ENCODE measurements at places on chromosomes 6 and 20. TPM values are rescaled to one million over a fixed set of nuclear protein-coding genes. Genes with fewer than 3 reads are reported as not detected.

- peak; percentile 64 for DNase-seq
Measured at GRCh38 chr6:13288969-13289391, 39.4 kb downstream of the TBC1D7 start.

CRYBG1 gene
- total RNA-seq, result 0.05 TPM

PET117 gene
- total RNA-seq, result 50.6 TPM

GRCh38 chr6:89198235-89198634, 18.9 kb downstream of the GABRR1 start:
- DNase-seq, result no peak

GRCh38 chr6:36765594-36766398, 68.2 kb downstream of the RAB44 start:
- DNase-seq, result peak; percentile 89

CPNE5 gene
- total RNA-seq, result not detected

DNA sequence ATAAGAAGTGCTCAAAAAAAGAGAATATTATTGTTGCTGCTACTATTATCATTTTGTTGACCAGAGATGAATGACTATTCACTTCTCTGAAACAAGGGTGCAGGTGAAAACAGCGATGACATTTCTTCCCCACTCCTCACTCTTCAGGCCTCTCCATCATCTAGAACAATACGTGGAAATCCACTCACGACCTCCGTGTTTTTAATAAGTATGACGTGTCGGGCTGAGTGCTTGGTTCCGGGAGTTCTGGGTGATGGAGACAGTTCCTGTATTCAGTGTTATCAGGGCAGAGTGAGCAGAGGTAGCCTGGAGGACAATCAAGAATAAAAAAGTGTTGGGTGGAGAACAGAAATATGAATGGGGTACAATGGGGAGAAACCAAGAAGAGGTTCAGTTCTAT, 130.0 kb upstream of the ZNF217 start:
- no peak for DNase-seq

GRCh38 chr6:122511193-122511924, 39.8 kb upstream of the SERINC1 start:
- DNase-seq, result no peak

SYNDIG1 gene
- not detected for total RNA-seq

DNA sequence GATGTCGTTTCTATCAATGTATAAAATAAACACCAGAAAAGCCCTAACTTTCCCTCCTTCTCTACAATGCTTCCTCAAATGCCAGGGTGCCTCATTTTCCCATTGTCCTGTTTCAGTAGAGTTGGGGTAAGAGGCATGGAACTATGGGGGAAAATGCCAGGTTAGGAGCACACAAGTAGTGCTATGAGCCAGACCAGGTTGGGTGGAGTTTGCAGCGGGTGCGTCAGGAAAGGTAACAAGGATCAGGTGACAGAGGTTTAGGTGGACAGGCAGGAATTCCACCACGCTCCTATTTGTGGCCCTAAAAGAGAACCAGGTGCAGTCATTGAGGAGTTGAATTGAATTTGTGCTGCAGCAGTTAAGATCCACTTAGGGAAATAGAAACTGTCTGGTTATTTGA, 36.5 kb downstream of the SYTL3 start:
- no peak for DNase-seq

DNA sequence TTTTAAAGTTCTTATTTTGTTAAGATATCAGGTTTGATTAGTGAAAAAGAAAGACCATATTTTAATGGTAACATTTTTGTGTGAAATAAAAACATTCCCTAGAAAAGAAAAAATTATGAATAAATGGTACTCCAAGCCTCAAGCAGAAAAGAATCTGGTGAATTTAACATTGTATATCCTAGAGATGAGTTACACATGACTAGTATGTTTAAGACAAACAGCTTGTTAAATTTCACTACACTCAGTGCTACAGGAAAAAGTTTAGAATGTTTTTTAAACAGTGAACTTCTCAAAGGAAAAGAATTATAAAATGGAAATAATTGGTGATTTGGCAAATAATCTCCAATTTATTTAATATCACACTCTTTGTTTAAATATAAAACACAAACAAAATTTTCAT, 222.7 kb upstream of the MCHR2 start:
- DNase-seq, result no peak

- no peak for DNase-seq
Measured at GRCh38 chr20:62377615-62378178, 9.2 kb upstream of the RPS21 start.

HSP90AB1 gene
- 1,764 TPM for total RNA-seq

ROS1 gene
- not detected for total RNA-seq

TAGAP gene
- 0.03 TPM for total RNA-seq

GRCh38 chr6:149118737-149119653, 198.5 kb upstream of the TAB2 start:
- DNase-seq, result no peak

DNA sequence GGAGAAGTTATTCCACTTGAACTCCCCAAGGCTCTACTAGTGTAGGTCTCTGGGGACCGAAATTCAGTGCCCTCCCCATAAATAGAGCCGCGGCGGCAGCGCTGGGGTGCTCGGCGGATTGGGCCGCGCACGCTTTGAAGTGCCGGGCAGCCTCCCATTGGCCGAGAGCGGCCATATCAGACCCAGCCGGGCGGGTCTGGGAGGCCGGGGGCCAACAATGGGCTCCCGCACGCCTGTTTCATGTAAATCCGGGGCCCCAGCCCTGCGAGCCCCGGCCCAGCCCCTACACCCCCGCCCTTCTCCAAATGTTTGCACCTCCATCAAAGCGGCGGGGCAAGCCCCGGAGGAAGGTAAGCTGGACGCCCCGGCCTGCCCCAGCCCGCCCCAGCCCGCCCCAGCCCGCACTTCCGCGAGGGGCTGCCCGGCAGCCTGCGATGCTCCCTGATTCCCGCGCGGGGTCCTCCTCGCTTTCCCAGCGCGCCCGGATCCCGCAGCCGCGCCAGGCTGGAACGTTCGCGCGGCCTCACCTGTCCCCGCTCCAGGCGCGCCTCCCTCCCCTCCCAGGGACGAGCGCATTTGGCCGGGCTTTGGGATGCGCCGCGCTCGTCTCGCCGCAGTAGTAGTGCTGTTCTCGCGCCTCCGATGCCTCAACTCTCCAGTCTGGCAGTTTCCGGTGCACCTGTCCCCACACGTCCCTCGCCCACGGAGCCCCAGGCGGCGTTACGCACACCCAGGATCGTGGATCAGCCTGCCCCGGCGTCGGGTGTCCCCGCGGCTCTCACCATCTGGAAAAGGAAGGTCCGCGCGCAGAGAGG, at the start of gene TBXT:
Gene TBXT, minus strand, starts transcription at position 51 of the 815 bp plus-strand sequence. CDS start 260 bp downstream, outside the sequence.
- DNase-seq, result no peak

CRISP1 gene
- not detected for total RNA-seq

GRCh38 chr6:109808837-109809236, 117.7 kb downstream of the FIG4 start:
- DNase-seq, result no peak

SLC22A23 gene
- total RNA-seq, result 8.0 TPM

GPR6 gene
- total RNA-seq, result not detected

- DNase-seq, result no peak
Measured at GRCh38 chr20:37278966-37279590, 10.4 kb upstream of the MANBAL start.

DNA sequence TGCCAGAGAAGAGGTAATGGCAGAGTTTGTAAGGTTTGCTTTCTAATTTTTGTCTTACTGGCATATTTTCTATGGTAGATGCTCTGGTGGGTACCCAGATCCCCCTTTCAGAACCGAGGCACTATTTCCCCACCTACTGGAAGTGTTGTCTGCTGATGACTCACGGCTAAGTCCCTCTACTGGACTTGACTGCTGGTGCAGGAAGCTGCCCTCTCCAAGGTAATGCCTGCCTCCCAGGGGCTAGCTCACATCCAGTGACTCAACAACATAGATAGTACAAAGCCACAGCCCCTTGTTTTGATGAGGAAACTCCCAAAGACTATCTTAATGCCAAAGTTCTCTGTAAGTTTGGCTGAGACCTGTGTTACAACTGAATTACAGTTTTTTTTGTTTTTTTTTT, 285.4 kb upstream of the FLRT3 start:
- peak; percentile 17 for DNase-seq

DNA sequence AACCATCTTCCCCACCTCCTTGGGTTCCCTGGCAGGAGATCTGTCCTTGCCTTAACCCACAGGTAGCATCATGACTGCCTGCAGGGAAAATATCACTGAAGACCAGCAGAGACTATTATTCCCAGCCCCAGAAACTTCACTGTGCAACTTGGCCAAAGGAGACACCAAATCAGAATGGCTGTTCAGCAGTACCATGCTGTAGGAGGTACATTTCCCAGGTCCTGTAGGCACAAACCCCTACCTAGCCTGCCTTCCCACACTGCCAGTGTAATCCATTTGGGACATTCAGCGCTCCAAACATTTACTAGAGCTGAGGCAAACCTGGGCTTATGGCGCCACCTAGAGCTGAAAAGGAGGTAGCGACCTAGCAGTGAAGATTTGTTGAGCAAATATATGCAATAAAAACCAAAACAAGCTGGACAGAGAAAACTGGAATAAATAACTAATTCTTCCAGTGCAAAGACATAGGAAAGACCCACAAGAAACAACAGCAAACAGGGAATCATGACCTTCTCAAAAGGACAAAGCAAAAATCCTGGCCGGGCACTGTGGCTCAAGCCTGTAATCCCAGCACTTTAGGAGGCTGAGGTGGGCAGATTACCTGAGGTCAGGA, 60.3 kb downstream of the VTA1 start:
- peak; percentile 76 for DNase-seq

BRD2 gene
- total RNA-seq, result 96.2 TPM

TRIM31 gene
- total RNA-seq, result not detected

DNA sequence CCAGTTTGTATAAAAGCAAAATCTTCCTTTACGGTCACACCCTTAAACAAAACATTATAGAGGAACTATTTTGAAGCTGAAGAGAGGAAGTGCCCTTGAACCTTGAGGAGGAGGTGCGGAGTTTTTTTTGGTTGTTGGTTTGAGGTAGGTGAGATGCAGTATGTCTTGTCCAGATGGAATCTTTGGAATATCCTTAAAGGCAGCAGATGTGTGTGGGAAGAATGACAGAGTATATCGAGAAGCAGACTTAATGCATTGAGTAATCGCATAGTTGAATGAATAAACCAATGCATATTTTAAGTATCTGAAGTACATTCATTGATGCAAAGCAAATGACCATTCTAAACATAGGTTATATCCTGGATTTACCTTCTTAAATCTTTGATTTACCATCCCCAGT, 49.9 kb downstream of the AIG1 start:
- DNase-seq, result no peak

All from SK-MEL-5 (cell line).